Activated CD4-positive, alpha-beta T cell treated with anti-CD3 and anti-CD28 coated beads, Interleukin-2, amount 50 U/mL, for 4 hours (primary cell): ENCODE measurements at places on chromosomes 13 and 19.

DNA sequence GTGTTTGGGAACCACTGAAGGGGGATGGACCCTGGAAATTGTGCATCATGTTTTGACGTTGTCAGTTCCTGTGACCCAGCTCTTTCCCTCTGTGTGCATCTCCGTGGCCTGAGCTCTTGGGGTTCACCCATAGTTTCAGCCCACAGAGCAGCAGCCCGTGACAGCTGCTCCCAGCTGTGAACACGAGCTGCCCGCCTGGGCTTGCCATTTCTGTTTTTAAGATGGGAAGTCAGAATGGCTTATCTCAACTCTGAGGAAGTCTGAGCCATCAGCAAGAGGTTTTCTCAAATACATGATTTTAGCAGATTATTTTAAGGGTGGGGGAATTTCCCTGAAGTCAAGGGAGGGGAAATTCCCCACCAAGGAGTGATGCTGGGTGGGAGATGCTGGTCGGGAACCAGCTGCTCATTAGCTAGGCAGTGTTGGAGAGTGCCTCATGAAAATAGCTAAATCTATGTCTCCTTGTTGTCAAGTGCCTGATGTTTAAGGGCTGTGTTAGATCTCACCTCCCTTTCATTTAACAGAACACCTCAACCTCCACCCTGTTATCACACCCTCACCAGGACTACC, 34.8 kb upstream of the C1QTNF9 start:
- DNase-seq, result peak; percentile 61

- no peak for DNase-seq
Observed at GRCh38 chr19:15563325-15563794, 51.7 kb upstream of the CYP4F8 start.

DNA sequence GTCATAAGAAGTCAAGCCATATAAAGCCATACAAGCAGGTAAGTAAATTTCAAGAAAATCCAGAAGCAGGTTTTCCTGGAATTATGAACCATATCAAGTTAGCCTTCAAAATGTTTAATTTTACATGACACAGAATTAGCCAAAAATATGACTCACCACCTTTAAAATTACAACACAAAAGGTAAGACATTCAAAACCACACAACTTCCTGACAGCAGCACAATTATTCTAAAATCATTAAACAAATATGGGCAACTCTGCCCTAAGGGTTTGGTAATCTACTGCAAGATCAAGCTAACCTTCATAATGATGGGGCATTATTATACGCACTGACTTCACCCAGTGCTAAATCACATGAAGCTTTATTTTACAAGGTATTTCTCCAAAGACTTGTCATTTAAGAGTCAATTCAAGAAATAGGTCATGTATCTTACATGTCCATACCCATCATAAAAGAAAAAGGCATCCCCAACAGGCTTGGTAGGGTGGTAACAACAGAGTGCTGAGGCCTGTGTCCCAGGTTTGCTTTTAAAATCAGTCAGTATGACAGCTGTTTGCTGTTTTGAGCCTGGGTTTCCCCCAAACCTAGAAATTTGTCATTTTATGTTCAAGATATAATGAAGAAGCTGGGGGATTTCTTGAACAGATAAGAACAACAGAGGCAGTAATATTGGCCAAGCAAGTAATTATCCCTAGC, 15.2 kb downstream of the RCBTB1 start:
- DNase-seq, result no peak

GRCh38 chr19:35673121-35673804, 6.9 kb downstream of the UPK1A start:
- peak; percentile 22 for DNase-seq

- no peak for DNase-seq
Observed at GRCh38 chr13:72651144-72651543, 76.3 kb downstream of the MZT1 start.

- DNase-seq, result no peak
Observed at GRCh38 chr13:48086272-48086671, 8.6 kb downstream of the MED4 start.

- DNase-seq, result no peak
Observed at GRCh38 chr13:94121686-94122085, 357.8 kb downstream of the DCT start.

DNA sequence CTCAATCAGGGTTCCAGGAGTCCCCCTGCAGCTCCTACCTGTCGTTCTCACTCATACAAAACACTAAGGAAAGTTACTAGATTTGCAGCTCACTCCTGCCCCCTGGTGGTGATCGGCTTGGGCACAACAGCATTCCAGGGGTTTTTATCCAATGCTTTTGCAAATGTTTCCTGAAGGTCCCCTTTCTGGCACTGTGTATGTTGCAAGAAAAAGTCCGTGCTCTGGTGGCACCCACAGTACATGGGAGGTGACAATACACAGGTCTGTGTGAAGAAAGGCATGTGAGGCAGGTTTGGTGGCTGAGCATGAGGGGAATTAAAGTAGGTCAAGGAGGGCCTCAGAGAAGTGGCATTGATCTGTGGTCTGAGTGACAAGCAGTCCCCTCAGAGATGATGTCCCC, 8.6 kb upstream of the TYK2 start:
- DNase-seq, result peak; percentile 82

DNA sequence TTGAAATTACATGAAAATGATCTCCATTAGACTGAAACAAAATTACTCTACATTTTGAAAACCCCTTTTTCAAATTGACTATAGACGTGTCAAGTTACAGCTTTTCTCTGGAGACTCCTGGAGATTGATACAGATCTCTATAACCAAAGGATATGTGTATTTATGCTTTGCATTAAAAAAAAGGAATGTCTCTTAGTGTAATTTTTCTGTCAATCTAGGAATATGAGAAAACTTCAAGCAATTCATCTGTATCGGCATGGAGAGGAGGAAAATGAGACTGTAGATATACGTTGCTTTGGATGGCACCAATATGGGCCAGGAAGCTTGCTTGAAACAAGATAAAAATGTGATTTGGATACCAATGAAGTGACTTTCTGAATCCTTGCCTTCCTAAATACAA, 286.6 kb downstream of the PCDH9 start:
- no peak for DNase-seq

DNA sequence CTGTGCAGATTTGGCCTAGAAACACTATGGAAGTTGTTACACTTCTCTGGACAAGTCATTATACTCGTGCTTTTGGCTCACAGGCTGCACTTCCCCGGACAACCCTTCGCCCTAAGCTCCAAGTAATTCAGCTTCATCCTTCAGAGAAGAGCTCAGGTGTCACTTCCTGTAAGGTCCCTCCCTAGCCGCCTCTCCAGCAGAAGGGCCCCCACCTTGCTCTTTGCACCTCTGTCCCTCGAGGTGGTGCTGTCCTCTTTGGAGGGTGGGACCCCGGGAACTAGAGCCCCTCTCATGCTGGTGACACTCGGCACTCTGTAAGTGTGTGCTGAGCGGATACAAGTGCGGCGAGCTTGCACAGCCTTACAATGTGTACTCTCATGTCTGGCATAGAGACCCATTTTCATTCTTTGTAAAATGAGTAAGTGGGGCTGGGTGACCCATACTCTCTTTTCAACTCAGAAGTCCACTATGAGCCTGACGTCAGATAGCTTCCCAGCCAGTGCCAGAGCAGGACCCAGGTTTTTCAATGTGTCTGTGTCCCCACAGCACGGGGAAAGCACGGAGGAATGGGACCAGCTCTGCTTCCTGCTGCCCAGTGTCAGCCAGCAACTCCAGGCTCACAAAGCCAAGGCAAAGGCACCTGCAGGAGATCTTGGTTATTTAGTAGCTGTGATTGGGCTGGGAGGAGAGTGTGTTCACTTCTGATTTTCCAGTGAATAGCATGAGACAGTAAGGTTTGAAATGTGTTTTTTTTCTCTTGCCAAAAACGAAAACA, 26.9 kb downstream of the CHAMP1 start:
- no peak for DNase-seq

GRCh38 chr13:42266473-42266872, 5.5 kb upstream of the AKAP11 start:
- DNase-seq, result no peak

DNA sequence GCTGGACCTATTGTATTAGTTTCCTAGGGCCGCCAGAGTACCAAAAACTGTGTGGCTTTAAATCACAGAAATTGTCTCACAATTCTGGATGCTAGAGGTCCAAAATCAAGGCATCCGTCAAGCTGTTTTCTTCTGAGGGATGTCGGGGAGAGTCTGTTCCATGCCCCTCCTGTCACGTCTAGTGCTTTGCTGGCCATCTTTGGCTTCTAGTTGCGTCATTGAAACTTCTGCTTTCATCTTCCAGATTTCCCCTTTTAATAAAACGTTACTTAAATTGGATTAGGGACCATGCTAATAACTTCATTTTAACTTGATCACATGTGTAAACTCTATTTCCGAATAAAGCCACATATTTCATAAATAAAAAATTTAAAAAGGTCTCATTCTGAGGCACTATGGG, 47.5 kb downstream of the TRPM4 start:
- no peak for DNase-seq

GRCh38 chr19:17079710-17080439, 4.3 kb downstream of the MYO9B start:
- peak; percentile 61 for DNase-seq

GRCh38 chr19:7368456-7368855, 19.7 kb downstream of the ARHGEF18 start:
- no peak for DNase-seq

- no peak for DNase-seq
Observed at GRCh38 chr13:75458696-75459422, 23.1 kb downstream of the TBC1D4 start.

DNA sequence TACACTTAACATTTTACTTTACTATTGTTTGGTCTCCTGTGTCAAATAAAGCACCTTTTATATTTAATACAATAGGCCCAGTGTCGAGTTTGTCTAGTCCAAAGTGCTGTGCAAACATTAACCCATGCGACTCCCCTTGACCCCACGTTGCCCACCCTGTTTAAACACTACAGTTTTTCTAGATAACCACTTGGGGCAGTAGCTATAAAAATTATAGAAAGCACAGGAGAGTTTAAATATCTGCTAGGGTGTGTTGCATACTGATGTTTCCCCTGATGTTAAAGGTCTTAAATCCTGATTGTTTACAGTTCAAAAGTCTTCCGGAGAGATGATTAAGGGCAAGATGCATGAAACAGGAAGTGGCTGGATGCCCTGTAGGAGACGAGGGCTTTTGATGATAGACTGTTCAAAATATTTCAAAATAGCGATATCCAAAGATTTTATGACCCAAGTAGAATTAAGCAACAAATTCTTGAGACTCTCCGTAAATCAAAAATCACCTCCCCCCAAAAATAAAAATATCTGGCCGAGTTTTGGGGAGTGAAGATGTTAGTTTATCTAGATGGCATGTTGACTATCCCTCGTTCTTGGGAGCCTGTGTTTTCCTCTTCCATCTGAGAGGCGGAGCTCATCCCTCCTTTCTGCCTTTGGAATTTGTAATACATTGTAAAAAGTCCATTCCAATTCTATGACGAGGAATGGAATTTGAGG, 167.1 kb downstream of the FGF9 start:
- DNase-seq, result no peak

DNA sequence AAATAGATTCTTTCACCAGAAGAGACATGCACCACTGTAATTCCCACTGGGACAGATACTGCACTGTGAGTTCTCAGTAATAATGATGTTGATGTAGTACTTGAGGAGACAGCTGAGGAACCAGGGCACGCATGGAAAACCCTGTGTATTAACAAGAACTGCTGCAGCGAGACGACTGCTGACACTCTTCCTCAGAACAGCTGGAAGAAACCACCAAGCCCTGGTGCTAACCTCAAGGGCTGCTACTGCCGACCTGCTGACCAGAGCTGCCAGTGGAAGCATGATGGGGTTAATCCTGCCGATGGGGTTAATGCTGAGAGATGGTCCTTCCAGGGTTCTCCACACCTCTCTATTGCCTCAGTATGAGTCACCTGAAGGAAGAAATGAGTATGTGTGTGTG, 45.6 kb downstream of the EDNRB start:
- no peak for DNase-seq

- DNase-seq, result no peak
Observed at GRCh38 chr13:52118595-52118994, 10.3 kb downstream of the NEK5 start.

GRCh38 chr19:3346677-3347353, 19.6 kb upstream of the NFIC start:
- DNase-seq, result no peak

DNA sequence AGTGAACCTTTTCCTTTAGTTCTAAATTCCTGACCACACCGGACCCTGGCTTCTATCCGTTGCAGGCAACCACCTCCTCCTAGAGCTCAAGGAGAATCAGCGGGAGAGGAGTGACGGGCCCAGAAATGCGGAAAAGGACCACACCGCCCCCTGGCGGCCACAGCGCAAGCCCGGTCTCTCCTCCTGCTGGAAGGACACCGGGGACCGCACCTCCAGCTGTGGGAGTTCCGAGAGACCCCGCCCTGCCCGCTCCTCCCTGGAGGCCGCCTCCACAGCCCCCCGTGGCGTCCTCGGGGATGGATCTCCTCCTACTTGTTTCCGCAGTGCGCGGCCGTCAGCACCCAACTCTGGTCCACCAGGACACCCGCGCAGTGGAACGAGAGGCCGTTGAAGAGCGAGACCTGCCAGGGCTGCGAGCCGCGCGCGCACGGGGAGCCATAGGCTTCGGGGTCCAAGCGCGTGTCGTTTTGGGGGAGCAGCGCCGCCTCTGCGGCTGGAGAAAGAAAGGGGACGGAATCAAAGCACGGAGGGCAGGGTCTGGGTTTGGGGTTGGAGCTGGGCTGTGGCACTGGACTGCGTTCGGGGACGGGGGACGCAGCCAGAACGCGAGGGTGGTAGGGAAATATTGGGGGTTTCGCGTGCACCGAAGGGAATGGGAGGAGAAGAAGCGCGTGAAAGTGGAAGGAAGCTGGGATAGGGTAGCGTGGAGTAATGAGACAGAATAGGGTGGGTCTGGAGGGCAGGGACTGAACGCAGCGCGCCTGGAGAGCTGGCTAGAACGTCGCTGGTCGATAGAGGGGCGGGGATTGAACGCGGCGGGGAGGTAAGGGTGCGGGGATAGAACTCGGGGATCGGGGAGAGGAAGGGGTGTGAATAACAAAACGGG, 2.5 kb downstream of the KLK10 start:
- DNase-seq, result peak; percentile 25

DNA sequence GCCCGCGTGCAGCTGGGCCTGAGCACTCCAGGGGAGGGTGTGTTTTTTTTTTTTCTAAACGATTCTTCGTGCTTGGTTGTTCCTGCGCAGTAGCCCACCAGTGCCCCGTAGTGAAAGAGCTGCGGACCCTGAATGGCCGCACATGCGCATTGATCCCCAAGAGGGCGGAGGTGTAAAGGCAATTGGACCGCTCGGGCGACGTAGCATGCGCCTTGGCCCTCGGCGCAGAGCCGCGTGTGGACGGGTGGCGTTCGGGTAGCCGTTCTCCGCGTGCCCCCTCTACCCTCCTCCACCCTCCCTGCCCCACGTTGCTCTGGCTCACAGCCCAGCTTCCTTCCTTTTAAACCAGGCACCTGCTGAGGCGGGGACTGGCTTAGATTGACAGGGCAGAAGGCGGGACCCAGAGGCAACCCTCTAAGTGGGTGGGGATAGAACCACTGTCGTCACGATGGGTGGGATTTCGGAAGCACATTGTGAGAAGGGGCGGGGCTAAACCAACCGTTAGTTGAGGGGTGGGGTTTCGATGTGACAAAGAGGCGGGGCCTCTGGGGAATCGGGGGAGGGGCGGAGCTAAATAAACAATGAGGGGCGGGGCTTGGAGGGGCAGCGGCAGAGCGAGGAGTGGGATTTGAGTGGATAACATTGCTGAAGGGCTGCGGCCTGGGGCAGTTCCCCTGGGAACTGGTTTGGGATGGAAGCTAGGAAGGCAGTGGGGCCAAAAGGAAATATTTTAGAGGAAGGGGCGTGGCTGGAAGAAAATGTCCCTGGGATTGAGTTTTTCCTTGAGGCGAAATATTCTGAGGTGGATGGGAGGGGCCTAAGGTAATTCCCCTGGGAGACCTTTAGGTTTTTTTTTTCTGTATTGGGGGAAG, 543 bp upstream of the NUP62 start:
- DNase-seq, result peak; percentile 93
